ENCODE measurements at places on chromosomes 5 and 9. TPM values are rescaled to one million over a fixed set of nuclear protein-coding genes. Genes with fewer than 3 reads are reported as not detected.

IGFBPL1 gene
- 1.3 TPM for total RNA-seq

CATSPER3 gene
- 0.61 TPM for total RNA-seq

DNA sequence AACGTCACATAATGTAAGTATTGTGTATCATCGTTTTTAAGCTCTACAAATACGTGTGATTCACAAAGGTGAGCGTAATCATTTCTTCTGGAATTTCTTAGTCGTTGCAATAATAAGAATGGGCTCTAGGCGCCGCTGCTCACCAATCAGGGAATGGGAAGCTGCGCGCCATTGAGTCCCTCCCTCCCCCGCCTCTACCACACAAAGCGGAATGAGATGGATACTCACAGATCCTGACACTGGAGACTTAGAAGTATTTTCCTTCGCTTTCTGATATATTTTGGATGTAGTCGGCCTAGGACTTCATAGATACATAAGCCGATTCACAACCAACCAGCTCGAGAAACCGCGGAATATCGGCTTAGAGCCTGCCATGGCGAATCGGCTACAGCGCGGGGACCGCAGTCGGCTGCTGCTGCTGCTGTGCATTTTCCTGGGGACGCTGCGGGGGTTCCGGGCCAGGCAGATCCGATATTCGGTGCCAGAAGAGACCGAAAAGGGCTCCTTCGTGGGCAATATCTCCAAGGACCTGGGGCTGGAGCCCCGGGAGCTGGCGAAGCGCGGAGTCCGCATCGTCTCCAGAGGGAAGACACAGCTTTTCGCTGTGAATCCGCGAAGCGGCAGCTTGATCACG lies at the start of gene PCDHGA11:
TSS of gene PCDHGA11 (plus strand) at position 197 of the 634 bp plus-strand sequence. CDS start at position 374, 177 bp downstream.
- DNase-seq = no peak
- H3K27me3 ChIP-seq = no peaks in the 10 kb centered on the region
- no peaks in the 10 kb centered on the region for H3K36me3 ChIP-seq
- H3K4me3 ChIP-seq = no peak within 1 kb of the TSS
- H3K27ac ChIP-seq = no peak within 1 kb of the TSS

MYO10 gene
- 67.6 TPM for total RNA-seq

GTF3C4 gene
- total RNA-seq = 24.1 TPM

DNA sequence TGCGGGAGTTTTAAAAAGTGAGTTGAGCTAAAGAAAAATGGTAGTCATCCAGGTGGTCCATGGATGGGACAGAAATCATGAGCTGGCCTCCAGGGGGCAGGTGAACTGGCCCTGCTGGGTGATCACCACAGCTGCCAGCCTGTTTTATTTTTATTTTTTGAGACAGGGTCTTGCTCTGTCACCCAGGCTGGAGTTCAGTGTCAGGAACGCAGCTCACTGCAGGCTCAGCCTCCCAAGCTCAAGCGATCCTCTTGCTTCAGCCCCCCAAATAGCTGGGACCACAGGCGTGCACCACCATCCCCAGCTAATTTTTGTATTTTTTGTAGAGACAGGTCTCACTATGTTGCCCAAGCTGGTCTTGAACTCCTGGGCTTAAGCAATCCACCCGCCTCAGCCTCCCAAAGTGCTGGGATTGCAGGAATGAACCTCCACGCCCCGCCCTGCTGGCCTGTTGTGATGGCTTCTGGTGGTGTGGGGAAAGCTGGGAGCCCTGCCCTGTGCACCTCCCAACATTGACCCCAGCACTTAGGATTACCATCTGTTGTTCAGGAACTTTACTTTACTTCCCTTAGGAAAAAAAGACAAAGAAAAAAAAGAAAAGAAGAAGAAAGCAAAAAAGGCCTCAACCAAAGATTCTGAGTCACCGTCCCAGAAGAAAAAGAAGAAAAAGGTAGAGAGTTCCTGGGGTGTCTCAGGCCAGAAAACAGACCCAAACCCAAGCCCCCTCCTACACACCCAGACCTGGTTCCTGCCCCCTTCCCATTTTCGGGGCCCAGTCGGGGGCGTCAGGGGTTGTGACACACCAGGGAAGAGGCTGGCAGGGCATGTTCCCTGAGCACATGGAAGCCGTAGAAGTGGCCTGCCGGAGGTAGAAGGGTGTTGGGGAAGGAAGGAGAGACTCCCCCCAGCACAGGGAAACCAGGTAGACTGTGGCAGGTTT lies 14.7 kb downstream of the CD74 start:
- H3K27ac ChIP-seq = no peak overlapping the region
- no peaks in the 10 kb centered on the region for H3K4me1 ChIP-seq
- no peak overlapping the region for H3K4me3 ChIP-seq

GRCh38 chr9:70347046-70347445 lies 67.4 kb downstream of the KLF9 start:
- H3K36me3 ChIP-seq = no peaks in the 10 kb centered on the region
- H3K4me3 ChIP-seq = no peak overlapping the region
- H3K27ac ChIP-seq = no peak overlapping the region

PCDHA3 gene
- total RNA-seq = not detected

GRCh38 chr5:41043109-41043747 lies 27.9 kb downstream of the MROH2B start:
- H3K4me3 ChIP-seq = no peak overlapping the region
- no peak overlapping the region for H3K27ac ChIP-seq
- H3K4me1 ChIP-seq = no peaks in the 10 kb centered on the region
- H3K27me3 ChIP-seq = no peaks in the 10 kb centered on the region

ACTL7A gene
- not detected for total RNA-seq

- no peaks in the 10 kb centered on the region for H3K4me1 ChIP-seq
- H3K27me3 ChIP-seq = no peaks in the 10 kb centered on the region
- no peak overlapping the region for H3K4me3 ChIP-seq
- no peaks in the 10 kb centered on the region for H3K36me3 ChIP-seq
These were observed 12.5 kb downstream of the TERT start for GRCh38 chr5:1282131-1282992.

N4BP3 gene
- total RNA-seq = 2.9 TPM

GRCh38 chr9:84121991-84122523 lies 141.5 kb downstream of the RMI1 start:
- H3K4me1 ChIP-seq = no peaks in the 10 kb centered on the region
- no peaks in the 10 kb centered on the region for H3K36me3 ChIP-seq
- DNase-seq = no peak
- H3K4me3 ChIP-seq = no peak overlapping the region
- H3K27ac ChIP-seq = no peak overlapping the region

GLDC gene
- total RNA-seq = 320 TPM

- no peak overlapping the region for H3K4me3 ChIP-seq
- H3K27me3 ChIP-seq = no peaks in the 10 kb centered on the region
- DNase-seq = no peak
These were observed 9.7 kb downstream of the SH3TC2 start for GRCh38 chr5:149053072-149053695.

DNA sequence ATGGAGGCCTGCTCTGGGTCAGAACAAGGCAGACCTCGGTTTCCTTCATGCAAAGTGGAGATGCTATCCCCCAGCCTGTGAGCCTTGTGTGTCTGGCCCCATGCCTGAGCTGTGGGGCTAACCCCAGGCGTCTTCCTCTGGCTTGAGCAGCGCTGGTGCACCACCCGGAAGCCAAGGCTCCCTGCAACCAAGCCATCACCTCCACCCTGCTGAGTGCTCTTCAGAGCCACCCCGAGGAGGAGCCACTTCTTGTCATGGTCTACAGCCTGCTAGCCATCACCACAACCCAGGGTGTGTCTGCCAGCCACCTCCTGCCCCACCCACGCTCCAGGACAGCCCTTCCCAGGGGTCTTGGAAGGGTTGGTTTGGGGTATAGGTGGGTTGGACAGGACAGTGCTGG lies 16.2 kb downstream of the REXO4 start:
- no peaks in the 10 kb centered on the region for H3K27me3 ChIP-seq
- no peak for DNase-seq
- H3K36me3 ChIP-seq = 0 out of 2 replicates have a peak, but pooled peaks cover under 1% of the 10 kb centered on the region
- H3K4me1 ChIP-seq = no peaks in the 10 kb centered on the region

DNA sequence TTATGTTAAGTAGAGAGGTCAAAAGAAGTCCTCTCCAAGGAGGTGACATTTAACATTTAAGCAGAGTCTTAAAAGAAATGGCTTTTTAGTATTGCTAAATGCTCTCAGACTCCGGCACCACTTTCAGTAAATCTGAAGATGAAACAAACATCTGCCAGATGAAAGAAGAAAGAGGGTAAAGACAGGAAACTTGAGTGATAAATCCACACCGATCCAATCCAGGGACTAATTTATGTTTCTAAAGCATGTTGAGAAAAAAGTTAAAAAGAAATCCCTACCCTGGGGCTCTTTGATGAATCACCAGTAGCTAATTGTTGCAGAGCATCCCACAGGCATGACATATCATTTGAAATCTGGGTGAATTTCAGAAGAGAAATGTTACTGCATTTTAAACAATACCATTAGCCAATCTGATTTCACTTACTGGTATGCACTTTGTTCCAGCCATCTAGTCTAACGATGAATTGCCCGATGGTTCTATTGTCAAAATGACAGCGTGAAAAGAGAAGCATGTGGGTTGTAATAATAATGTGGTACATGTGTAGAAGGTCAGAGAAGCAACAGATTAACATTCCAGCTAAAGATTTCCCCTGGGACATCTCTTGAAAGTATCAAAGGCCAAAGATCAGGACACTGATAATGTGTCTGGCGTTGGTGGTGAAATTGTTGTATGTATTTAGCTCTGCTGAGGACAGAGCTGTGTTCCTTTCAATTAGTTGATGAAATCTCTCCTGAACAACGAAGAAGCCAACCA lies 485.7 kb downstream of the CSNK1G3 start:
- no peak overlapping the region for H3K4me3 ChIP-seq
- H3K36me3 ChIP-seq = no peaks in the 10 kb centered on the region
- peak; percentile 15 for DNase-seq
- no peak overlapping the region for H3K27ac ChIP-seq
- peaks cover 9% of the 10 kb centered on the region for H3K4me1 ChIP-seq

- no peak for DNase-seq
- H3K27ac ChIP-seq = no peak overlapping the region
- no peaks in the 10 kb centered on the region for H3K4me1 ChIP-seq
- no peak overlapping the region for H3K4me3 ChIP-seq
- no peaks in the 10 kb centered on the region for H3K27me3 ChIP-seq
These were observed 101.8 kb downstream of the ESM1 start for GRCh38 chr5:54883374-54884194.

- no peak overlapping the region for H3K4me3 ChIP-seq
- H3K4me1 ChIP-seq = 0 out of 2 replicates have a peak, but pooled peaks cover 2% of the 10 kb centered on the region
- no peak for DNase-seq
- no peaks in the 10 kb centered on the region for H3K36me3 ChIP-seq
- no peak overlapping the region for H3K27ac ChIP-seq
These were observed 12.3 kb upstream of the REEP5 start for GRCh38 chr5:112934366-112934663.

- H3K27me3 ChIP-seq = no peaks in the 10 kb centered on the region
- no peaks in the 10 kb centered on the region for H3K36me3 ChIP-seq
These were observed 462.9 kb downstream of the DMRT2 start for GRCh38 chr9:1513105-1513504.

DNA sequence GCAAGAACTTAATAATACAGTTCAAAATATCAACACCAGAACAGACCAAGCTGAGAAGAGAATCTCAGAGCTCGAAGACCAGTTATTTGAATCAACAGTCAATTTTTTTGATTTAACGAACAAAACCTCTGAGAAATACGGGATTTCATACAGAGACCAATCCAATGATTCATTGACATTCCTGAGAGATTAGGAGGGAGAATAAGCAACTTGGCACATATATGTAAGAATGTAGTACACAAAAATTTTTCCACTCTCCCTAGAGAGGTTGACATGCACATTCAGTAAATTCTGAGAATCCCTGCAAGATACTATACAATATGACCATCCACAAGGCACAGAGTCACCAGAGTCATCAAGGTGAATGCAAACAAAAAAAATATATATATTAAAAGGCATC lies 1577.3 kb upstream of the C9orf72 start:
- no peak overlapping the region for H3K4me3 ChIP-seq
- no peak overlapping the region for H3K27ac ChIP-seq
- H3K4me1 ChIP-seq = no peaks in the 10 kb centered on the region
- DNase-seq = no peak

DNA sequence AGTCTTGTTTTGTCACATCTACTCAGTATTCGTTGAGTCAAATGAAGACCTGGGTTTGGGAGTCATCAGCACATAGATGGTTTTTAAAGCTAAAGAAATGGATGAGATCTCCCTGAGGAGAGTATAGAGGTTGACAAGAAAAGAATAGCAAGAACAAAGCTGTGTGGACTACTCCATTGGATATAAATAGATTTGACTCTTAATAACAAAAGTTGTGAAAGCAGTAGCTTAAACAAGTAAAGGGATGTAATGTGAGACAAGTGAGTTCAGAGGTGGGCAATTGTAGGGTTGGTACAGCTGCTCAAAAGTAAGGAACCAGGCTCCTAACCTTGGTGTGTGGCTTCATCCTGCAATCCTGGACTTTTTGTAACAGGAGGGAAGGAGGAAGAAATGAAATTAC lies 49.3 kb downstream of the CSNK1G3 start:
- DNase-seq = no peak
- no peaks in the 10 kb centered on the region for H3K27me3 ChIP-seq
- no peak overlapping the region for H3K27ac ChIP-seq
- H3K4me1 ChIP-seq = no peaks in the 10 kb centered on the region

DNA sequence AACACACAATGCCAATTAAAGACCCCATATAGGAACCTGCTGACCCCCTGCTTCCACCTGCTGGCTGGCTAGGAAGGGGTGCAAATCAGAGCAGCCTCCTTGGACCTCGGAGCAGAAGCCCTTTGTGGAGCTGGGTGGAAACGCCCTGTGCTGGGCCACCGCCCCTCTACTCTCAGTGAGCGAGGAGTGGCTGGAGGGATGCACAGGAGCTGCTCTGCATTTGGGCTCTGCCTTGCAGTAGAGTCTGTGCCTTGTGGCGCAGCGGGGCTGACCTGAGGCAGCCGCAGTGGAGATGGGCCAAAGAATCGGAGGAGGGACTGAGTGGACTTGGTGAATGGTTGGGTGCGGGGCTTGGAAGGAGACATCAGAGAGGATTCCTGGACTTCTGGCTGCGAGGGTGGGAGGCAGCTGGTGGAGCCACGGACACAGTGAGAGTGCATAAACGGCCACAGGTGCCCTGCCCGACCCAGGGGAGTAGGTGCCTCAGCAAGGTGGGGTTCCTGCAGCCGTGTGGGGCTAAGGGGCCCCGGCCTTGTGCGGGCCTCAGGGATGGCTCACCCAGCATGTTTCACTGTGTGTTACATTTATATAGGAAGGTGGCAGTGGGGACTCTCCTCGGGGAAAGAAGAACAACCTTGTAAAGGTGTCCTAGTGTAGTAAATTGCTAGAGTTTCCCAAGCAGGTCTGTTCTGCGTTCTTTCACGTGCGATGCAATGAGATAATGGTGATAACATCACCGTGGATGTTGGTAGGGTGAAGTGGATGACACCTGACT lies 14.1 kb upstream of the IRX4 start:
- DNase-seq = no peak
- H3K36me3 ChIP-seq = no peaks in the 10 kb centered on the region
- no peaks in the 10 kb centered on the region for H3K27me3 ChIP-seq
- H3K4me3 ChIP-seq = no peak overlapping the region
- no peaks in the 10 kb centered on the region for H3K4me1 ChIP-seq

DNA sequence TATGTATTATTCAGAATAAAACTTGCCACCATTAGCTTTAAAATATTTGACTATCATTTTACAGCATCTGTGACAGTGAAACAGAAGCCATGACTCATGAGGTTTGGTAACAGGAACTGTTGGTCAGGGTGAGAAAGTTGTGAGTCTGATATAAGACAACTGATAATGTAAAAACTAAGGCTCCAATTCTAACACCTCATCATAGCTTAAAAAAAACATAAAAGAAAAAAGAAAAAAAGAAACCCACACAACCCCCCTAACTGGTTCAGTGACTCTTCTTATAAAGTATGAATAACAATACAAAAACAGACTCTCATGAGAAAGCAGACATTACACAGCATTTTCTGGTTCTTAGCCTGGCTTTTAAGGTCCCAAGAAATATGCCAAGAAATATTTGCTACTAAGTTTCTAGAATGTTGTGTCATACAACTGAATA lies 85.8 kb downstream of the MRPS27 start:
- no peak overlapping the region for H3K27ac ChIP-seq
- H3K4me1 ChIP-seq = no peaks in the 10 kb centered on the region
- H3K27me3 ChIP-seq = no peaks in the 10 kb centered on the region
- H3K36me3 ChIP-seq = no peaks in the 10 kb centered on the region
- H3K4me3 ChIP-seq = no peak overlapping the region
- no peak for DNase-seq
